Calu3 (cell line): ENCODE measurements at places on chromosomes 11 and 22.

DNA sequence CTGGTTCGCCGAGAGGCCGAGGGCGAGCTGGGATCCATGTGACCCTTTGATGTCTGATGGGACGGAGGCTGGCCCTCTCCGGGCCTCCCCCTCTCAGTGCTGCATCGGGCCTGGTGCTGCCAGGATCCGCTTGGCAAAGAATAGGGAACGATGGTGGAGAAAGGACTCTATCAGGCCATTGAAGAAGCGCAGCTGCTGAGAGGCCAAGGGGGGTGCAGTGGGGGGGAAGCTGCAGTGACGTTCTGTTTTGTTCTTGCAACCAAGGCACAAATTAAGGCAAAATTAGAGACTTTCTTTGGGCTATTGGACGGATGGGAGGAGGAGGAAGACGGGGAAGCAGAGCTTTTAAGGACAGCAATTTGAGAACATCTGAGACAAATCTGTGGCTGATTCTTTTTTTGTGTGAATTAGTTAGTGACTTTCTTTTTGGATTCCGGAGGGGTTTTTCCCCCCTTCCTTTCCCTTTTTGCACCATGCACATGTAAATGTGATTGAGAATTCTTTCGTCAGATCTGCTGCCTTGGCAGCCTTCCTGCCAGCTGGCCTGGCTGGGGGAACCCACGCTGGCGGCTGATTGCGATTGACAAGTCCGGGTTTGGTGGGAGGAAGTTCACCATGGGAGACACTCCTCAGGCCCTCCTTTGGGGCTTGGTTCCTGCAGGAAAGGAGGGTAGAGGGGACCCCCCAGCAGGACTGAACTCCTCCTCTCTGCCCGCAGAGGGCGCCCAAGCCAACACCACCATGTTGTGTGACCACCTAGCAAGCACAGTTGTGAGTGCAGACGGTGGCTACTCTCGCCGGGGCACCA lies 214.6 kb downstream of the NTM start:
- DNase-seq = no peak

GRCh38 chr11:83568516-83568915 lies 282.3 kb upstream of the CCDC90B start:
- no peak for DNase-seq

- DNase-seq = no peak
Measured at GRCh38 chr22:40637183-40638150, 948 bp upstream of the MRTFA start.

- DNase-seq = peak; percentile 38
Measured at GRCh38 chr11:32870676-32871075, 21.9 kb upstream of the QSER1 start.

DNA sequence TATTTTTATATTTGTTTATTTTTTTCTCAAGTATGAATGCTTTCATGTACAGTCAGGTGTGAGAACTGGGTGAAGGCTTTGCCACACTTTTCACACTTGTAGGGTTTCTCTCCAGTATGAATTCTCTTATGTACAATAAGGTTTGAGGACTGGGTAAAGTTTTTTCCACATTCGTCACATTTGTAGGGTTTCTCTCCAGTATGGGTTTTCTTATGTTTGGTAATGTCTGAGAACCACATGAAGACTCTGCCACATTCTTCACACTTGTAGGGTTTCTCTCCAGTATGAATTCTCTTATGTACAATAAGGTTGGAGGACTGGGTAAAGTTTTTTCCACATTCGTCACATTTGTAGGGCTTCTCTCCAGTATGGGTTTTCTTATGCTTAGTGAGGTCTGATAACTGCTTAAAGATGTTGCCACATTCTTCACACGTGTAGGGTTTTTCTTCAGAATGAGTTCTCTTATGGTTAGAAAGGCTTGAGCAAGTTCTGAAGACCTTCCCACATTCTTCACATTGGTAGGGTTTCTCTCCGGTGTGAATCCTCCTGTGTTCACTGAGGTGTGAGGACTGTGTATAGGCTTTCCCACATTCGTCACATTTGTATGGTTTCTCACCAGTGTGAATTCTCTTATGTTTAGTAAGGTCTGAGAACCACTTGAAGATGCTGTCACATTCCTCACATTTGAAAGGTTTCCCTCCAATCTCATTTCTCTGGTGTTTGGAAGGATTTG lies 19.7 kb downstream of the ZNF195 start:
- no peak for DNase-seq

DNA sequence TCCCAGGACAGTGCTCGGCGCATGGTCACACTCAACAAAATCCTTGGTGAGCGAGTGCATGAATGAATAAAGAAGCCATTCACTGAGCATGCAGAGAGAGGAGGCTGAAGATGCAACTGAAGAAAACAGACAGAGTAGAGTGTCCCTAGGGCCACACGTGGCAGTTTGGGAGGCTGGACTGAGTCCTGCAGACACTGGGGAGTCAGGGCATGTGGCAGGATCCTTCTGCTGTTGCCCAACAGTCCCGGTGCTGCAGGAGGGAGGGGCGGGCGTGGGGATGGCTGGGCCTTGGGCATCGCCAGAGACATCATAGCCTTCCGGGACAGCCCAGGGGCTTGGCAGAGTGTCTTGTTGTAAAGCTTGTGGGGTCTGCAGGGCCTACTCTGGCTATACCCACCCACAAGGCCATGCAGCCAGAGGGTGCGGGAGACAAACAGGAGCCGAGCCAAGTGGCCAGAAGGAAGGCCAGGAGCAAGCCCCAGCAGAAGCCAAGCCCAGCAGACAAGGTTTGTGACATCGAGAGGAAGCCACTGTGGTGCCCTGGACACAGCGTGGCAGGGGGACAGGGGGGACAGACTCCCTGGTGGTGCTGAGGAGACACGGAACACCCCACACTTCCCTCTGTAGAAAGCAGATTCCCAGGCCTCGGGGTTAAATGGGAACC lies 26.7 kb upstream of the FBLN1 start:
- no peak for DNase-seq

GRCh38 chr11:5300251-5300650 lies 1.5 kb downstream of the OR51B4 start:
- no peak for DNase-seq

DNA sequence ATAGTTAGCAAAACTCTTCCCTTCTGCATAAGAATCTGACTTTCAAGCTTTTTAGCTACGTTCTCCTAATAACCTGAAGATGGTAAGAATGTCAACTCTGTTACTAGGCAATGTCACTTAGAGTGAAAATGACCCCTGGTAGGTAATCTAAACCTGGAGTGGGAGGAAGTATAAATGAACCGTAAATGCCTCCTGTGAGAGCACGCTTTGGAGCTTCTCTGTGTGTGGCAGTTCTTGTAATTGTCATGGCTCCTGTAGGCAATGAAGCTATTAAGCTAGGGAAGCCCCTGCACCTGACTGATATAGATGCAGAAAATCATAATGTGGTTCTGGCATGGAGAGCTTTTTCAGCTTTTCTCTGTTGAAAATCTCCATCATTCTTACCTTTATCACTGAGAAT lies 29.4 kb downstream of the CALCA start:
- DNase-seq = no peak

DNA sequence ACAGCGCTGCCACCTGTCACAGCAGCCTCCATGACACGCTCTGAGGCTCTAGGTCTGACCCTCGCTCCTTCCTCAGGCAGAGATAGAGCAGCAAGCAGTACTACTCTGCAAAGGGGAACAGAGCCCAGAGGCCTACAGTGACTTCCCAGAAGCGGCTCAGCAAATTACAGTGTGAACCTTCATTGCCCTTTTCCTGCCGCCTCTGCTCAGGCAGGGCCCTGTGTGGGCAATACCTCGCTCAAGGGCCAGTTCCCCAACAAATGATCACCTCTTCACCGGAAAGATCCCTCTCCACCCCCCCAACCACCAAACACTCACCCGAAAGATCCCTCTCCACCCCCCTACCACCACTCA lies 12.3 kb downstream of the KIAA0930 start:
- DNase-seq = no peak

- no peak for DNase-seq
Measured at GRCh38 chr11:83951521-83951920, 665.4 kb upstream of the CCDC90B start.

GRCh38 chr22:36293606-36294292 lies 40.8 kb downstream of the APOL1 start:
- no peak for DNase-seq

DNA sequence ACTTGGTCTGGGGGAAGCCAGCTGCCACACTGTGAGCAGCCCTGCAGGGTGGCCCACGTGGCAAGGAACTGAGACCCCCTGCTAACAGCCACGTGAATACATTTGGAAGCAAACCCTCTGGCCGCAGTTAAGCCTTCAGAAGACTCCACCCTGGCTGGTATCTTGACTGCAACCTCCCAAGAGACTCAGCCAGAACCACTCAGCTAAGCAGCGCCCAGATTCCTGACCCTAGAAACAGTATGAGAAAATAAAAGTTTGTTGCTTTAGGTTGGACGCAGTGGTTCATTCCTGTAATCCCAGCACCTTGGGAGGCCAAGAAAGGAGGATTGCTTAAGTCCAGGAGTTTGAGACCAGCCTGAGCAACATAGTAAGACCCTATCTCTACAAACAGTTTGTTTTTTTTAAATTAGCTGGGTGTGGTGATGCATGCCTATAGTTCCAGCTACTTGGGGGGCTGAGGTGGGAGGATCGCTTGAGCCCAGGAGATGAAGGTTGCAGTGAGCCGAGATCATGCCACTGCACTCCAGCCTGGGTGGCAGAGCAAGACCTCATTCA lies 8.7 kb downstream of the ZMAT5 start:
- DNase-seq = no peak

DNA sequence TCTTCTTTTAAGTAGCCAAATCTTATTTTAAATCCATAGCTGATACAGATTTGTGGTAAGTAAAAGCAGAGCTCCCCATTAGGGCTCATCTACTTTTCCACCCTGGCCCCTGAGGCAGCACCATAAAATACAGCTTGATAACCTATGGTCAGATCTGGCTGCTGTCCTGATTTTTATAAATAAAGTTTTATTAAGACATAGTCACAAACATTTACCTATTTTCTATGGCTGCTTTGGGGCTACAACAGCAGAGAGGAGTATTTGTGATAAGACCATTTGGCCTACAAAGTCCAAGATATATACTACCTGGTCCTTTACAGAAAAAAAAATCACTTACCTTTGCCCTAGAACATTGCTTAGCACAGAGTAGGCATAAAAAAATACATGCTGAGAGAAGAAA lies 200.0 kb upstream of the SEZ6L start:
- no peak for DNase-seq

- DNase-seq = peak; percentile 68
Measured at GRCh38 chr11:20131788-20132666, 28.2 kb downstream of the DBX1 start.

GRCh38 chr11:105577641-105578040 lies 32.2 kb upstream of the GRIA4 start:
- DNase-seq = no peak

- no peak for DNase-seq
Measured at GRCh38 chr11:45094958-45095690, 51.3 kb upstream of the PRDM11 start.

GRCh38 chr22:38262051-38262795 lies 10.6 kb downstream of the TMEM184B start:
- DNase-seq = peak; percentile 52

DNA sequence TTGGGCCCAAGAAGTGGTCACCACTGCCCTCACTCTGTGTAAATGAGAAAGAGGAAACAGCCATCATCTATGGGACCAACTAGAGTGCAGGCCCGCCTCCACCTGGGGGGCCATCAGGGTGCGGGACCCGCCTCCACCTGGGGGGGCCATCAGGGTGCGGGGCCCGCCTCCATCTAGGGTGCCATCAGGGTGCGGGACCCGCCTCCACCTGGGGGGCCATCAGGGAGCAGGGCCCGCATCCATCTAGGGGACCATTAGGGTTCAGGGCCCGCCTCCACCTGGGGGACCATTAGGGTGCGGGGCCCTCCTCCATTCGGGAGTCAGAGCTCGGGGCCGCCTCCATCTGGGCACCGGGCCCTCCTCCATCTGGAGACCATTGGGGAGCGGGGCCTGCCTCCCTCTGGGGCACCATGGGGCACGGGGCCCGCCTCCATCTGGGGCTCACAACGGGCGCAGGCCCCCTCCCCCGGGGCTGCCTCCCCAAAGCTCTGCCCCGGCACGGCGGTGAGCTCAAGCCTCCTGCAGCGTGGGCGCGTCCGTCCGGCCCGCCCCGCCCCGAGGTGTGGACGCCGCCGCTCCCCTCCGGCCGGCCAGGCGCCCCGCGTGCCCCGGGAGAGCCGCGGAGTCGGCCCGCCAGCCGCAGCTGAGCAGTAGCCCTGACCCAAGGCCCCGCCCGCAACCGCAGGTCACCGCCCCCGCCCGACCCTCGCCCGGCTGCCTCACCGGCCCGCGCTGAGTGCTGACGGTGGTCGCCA lies 512 bp downstream of the TOLLIP start:
- DNase-seq = no peak

DNA sequence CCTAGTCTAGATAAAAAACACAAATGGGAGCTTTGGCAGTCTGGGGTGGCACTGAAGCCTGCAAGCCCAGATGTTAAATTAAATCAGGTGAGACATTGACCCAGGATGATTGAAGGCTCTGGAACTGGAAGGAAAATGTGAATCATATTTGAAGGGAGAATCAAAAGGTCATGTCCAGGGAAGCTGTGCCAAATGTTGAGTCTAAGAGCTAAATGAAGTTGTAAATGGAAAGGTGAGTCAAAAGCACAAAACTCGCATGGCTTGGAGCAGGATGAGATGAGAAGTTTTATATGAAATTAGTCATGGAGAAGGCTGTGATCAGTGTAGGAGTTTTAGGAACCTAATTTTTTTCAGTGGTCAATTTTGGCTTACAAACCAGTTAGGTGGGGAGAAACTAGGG lies 301.1 kb downstream of the BLID start:
- no peak for DNase-seq

GRCh38 chr11:77053217-77054015 lies 13.4 kb upstream of the CAPN5 start:
- no peak for DNase-seq

- no peak for DNase-seq
Measured at GRCh38 chr11:17387254-17387653, 1.2 kb downstream of the KCNJ11 start.

DNA sequence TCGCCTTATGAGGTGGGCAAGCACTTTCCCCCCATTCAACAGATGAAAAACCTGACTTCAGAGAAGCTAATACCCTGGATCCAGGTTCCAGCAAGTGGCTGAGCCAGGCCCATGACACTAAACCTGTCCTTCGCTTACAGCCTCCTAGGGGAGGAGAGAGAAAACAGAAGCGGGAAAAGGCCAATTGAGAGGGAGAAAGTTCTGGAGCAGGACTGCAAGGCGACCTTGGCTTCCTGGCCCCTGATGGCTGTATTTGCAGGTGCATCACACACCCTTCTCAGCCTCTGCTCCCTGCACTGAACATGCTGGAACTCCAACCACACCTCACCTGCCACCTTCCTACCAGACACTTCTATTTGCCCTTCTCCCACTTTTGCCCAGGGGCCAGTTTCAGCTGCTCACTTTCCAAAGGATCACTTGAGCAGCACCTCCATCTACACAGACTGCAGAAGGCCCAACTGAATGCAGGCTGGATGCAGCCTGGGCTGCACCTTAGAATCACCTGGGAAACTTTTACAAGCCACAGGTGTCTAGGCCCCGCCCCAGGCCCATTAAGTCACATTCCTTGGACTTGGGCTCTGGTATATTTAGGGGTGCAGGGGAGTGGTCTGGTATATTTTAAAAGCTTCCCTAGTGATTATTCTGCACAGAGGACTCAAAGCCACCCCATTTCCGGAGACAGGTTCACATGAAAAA lies 14.3 kb upstream of the ADA2 start:
- no peak for DNase-seq

GRCh38 chr11:94423507-94423906 lies 22.3 kb upstream of the GPR83 start:
- DNase-seq = no peak

GRCh38 chr11:67250059-67251043 lies 15.9 kb upstream of the GRK2 start:
- no peak for DNase-seq

- DNase-seq = peak; percentile 74
Measured at GRCh38 chr22:18091916-18092526, 14.2 kb downstream of the PEX26 start.
